Stimulated activated CD4-positive, alpha-beta T cell treated with anti-CD3 and anti-CD28 coated beads, Interleukin-4, amount 100 ng/mL, for 4 hours (primary cell): ENCODE measurements at places on chromosomes 12 and 14.

- DNase-seq = no peak
Measured at GRCh38 chr14:73879027-73879426, 7.6 kb upstream of the ZNF410 start.

DNA sequence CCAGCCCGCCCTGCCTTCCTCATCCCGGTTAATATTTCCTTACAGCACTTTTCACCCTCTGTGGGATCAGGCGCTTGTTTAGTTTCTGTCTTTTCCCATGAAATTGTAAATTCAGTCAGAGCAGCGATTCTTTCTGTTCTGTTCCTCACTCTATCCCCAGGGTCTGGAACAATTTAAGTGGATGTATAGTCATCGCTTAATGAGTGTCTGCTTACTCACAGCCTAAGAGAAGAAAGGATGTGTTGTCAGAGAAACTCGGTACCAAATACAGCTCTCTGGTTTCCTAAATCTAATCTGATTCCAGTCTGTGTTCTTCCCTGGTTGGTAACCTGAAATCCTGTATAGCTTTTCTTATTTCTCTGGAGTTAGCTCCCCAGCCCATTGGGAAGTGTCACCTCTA lies 44.9 kb downstream of the FOS start:
- no peak for DNase-seq

DNA sequence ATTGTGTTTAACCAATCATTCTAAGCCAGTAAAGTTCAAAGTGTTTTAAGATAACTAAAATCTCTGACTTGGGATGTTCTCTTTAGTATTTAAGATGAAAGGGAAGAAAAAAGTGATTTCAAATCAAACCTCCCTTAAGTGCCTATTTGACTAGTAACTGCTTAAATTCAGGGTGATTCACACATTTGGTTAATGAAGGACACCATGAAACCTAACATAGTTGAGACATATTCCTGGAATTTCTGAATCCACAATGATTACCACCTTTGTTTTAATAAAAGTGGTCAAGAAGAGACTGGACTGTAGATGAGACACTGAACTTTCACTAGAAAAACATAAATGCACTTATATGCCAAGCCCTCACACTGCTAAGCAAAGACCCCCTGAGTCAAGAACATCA lies 138.7 kb downstream of the MED13L start:
- DNase-seq = no peak

DNA sequence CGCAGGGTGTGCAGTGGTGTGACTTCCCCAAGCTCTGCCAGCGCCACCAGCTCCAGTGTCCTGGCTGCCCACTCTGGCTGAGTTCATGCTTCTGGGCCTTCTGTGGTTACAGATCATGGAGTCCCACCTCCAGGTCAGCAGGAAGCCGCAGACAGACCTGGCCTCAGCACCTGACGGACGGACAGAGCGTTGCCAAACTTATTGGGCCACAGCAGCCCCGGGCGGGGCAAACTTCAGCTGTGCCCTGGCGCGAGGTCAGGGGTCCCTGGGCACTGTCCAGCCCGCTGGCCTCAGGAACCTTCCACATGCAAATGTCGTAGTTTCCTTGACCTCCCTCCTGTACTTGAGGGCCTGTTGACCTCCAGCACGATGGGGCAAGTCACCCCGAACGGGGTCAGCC lies 11.2 kb downstream of the GPR132 start:
- no peak for DNase-seq

- no peak for DNase-seq
Measured at GRCh38 chr14:30159374-30159773, 231.7 kb upstream of the PRKD1 start.

DNA sequence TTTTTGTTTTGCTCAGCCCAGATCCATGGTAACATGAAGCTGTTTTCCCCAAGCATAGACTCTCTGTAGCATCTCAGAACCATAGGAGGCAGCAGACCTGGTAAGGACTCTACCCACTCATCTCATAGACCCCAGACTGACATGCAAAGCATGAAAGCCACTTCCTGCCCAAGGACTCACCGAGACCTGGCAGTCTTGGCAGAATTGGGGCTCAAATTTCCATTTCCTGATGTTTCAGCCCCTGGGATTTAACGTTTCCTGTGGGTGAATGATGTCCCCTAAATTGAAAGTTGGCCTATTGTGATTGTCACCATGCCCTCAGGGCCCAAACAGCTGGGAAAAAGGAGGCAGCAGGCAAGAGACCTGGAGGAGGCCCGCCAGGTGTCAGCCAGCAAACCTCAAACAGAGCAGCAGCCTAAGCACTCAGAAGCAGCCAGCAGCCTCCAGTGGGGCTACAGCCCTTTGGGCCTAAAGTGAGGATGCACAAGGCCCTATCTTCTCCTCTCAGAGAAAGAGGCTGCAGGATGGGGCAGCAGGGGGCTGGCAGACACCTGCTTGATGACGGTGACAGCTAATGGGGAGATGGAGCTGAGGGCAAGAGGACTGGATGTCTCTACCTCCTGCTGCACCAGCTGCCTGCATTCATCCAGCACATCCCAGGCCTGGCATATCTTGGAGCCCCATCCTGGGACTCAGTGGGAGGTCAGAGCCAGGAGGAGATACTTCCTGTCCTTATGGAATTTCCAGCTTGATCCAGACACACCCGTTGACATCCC lies 8.5 kb downstream of the KRT85 start:
- no peak for DNase-seq

- DNase-seq = no peak
Measured at GRCh38 chr12:5467931-5468330, 36.0 kb downstream of the NTF3 start.

DNA sequence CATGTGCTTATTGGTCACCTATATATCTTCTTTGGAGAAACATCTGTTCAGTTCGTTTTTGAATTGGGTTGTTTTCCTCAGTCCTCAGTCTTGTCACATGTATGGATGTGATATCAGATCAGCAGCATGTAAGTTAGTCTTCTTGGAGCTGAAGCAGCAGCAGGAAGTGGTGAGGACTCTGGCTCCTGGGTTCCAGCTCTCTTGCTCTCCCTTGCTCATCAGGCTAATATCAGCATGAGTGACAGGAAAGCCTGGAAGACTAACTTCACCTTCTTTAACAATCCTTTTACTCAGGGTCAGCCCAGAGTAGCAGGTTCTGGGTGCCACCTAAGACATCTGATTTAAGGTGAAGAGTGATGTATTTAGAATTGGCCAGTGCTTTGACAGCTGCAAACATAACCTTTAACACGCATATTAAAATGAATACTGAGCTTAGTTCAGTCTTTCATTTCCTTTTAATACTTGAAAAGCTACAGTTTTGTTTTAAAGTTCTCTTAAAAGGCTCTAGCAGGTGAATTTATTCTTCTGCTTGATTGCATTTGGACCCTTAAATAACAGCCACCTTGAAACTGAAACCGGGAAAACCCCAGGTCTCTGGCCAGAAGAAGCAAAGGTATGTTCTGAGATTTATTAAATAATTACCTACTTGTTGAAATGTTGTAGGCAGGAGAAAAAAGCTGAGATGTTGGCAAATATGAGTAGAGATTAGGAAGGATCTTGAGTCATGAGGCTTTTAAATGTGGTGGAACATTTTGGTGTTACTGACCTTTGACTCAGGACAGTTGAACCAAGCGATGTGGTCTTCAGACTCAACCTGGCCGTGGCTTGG lies 54.3 kb downstream of the DRAM1 start:
- no peak for DNase-seq

DNA sequence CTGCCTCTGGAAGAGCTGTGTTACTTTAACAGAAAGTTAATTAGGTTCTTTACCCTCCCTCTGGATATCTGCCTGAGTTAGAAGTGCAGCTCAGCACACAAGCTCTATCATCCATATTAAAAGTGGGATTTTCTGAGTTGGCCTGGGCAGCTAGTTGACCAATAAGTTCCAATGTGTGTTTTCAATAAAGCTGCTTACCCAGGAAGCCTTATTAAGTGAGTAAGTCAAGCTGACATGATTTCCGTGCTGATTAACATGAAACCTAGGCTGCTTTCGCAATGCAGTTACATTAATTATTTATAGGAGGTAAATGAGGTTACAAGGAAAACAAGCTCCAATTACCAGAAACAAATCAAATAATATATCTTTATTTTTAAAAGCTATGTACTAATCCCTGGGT lies 4.8 kb downstream of the NEUROD4 start:
- no peak for DNase-seq

DNA sequence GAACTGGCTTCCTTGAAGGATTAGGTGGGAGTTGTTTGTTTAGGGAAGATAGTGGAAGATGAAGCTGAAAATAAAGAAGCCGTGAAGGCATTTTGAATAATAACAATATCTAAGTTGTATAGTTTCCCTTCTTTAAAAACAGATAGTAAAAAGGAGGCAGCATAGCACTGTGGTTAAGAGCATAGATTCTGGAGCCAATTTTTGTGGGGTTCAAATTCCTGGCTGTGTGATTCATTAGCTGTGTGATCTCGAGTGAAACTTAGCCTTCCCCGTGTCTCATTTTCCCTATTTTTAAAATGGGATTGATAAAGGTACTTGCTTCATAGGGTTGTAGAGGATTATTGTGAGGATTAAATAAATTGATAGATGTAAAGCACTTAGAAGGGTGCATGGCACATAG lies 104.5 kb downstream of the MYRFL start:
- DNase-seq = no peak

- DNase-seq = no peak
Measured at GRCh38 chr12:55978393-55978792, 4.5 kb downstream of the RAB5B start.

GRCh38 chr12:4039931-4040330 lies 166.7 kb upstream of the PARP11 start:
- no peak for DNase-seq

DNA sequence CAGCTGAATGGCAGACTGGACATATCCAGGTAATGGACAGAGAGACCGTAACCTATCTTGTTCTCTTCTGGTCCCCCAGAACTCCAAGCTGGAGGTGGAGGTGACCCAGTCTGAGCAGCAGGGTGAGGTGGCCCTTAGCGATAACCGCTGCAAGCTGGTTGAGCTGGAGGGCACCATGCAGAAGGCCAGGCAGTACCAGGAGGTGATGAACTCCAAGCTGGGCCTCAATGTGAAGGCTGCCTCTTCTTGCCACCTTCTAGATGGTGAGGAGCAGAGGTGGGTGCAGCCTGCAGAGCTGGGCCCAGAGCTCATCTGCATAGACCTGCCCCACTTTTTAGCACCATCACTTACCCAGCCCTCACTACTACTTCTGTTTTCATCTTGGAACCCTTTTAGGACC lies 7.2 kb upstream of the KRT86 start:
- DNase-seq = no peak

DNA sequence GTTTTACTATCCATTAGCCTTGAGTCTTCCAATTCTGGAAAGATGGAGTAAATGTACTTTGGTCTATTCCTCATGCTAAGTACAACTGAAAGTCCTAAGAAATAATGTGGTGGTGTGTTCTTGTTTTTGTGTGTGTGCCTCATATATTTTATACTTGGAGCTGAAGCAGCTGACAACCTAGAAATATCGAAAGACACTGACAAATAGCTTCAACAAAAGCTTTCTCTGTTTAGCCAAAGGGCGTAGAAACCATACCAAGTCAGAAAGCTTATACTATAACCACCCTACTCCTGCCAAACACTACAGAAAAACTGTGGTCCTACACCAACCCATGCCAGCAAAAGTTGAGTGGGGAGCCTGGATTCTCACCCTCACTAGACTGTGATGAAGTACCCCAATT lies 188.4 kb downstream of the GPHN start:
- no peak for DNase-seq

- no peak for DNase-seq
Measured at GRCh38 chr12:92085040-92085735, 60.5 kb downstream of the BTG1 start.

DNA sequence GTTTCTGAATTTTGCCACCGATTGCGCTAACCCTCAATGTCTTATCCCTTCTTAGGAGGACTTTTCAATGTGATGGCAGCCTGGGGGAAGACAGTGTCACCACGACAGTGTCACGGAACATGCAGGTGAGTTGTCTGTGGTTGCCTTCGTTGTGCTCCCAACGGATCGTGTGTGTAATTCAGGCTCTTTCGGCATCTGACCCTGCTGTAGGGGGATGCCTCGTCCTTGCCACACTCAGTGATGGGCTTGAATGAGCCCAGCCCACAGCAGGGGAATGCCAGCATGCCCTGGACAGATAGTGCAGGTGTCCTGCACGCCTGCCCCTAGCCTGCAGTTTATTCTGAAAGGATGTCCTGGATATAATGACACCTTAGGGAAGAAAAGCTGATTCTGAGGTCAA lies 123.8 kb upstream of the RTL1 start:
- DNase-seq = no peak

- no peak for DNase-seq
Measured at GRCh38 chr12:58408516-58408915, 467.1 kb downstream of the ATP23 start.

GRCh38 chr14:72864712-72865365 lies 29.1 kb downstream of the DPF3 start:
- no peak for DNase-seq

DNA sequence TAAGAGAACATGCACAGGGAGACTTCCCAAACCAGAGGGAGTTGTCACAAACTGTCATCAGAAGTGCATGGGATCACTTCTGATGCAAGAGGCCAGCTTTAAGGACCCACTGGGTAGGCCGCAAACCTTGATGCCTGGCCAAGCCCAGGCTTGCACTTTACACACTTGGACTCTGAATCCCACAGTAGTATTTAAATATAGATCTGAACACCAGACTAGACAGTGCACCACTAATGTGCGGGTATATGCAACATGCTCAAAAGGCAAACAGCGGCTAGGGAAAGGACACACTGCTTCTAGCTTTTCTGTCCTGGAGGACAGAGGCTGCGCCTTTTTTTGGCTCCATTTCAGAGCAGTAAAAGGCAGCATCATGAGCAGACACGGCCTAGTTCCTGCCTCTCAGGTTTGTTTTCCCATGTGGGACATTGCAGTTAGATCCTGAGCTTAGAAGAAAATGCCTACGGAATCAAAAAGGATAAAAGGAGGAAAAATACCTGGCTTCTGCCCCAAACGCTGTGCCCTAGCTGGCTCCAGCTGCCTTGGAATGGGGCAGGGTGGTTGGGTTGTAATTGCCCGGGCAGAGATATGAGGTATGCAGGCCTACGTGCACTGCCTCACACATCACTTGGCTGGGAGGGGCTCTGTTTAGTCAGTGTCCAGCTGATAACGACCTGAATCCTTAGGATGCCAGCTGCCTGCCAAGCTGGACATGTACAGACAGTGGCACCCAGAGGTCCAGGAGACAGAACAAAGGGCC lies 84.5 kb upstream of the EGLN3 start:
- no peak for DNase-seq

DNA sequence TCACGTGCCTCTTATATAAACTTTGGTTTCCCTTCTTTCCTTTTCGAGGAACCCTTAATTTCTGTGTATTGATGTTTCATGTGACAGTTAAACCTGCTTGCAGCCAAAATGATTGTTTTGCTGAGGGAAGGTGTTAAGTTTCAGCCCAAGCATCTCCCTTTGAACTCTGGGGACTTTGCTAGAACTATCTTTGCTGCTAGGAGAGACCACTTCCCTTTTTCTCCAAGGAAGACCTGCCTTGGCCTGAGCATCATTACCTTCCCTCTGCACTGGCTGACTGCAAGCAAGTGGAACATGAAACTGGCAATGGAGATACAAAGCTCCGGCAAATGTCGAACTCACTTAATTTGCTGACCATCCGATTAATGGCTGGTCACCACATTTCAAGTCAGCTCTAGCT lies 192.8 kb downstream of the GRIN2B start:
- DNase-seq = no peak
